ENCODE measurements at places on chromosomes 16 and 17. TPM values are rescaled to one million over a fixed set of nuclear protein-coding genes. Genes with fewer than 3 reads are reported as not detected.

Gene HOXB4
- 0.78 TPM for total RNA-seq

Gene AOC3
- total RNA-seq = 0.78 TPM

Gene IRX5
- not detected for total RNA-seq

- DNase-seq = peak; percentile 25
Measured at GRCh38 chr16:51524555-51525373, 373.7 kb upstream of the SALL1 start.

DNA sequence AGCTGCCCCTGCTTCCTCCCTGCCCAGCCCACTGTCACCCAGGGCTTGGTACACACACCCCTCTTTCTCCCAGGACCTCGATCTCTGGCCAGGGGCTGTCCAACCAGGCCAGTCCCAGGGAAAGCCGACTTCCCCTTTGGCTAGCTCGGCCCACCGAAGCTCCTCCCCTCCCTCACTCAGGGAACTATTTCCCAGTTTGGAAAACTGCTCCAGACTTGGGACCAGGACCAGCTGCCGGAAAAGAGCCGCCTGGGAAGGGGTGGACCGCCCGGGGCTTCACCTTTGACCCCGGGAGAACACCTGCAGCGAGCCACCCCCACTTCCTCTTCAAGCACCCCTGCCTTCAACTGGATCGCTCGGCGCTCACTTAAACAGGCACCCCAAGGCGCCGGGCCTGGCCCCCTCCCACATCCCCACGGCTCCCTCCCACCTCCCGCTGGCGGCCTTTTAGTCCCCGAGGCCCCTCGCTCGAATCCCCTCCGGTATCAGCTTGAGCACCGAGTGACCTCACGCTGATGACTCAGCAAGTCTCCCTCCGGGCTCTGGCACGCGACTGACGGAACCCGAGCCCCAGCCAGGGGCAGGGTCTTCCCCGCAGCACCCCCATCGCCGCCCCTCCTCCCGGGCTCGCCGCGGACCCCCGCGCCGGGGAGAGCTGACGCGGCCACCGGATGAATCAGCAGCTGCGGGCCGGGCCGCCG is 934 bp downstream of the MAFG start:
- DNase-seq = peak; percentile 54
